ENCODE measurements at places on chromosomes 13 and 19. TPM values are rescaled to one million over a fixed set of nuclear protein-coding genes. Genes with fewer than 3 reads are reported as not detected.

The COMP gene
- total RNA-seq, result not detected

The FFAR3 gene
- not detected for total RNA-seq

The PLIN3 gene
- 116 TPM for total RNA-seq

The ZNF493 gene
- total RNA-seq, result 0.07 TPM

The ZNF382 gene
- 0.08 TPM for total RNA-seq

The ATP1A3 gene
- 5.7 TPM for total RNA-seq

The SLC39A3 gene
- total RNA-seq, result 27.9 TPM

The C19orf33 gene
- total RNA-seq, result 701 TPM

The NLRP11 gene
- total RNA-seq, result not detected

The SPACA4 gene
- not detected for total RNA-seq

The KASH5 gene
- not detected for total RNA-seq

The A1BG gene
- 13.7 TPM for total RNA-seq

The STAP2 gene
- total RNA-seq, result not detected

The CGB5 gene
- 1.0 TPM for total RNA-seq

The OLFM4 gene
- total RNA-seq, result not detected

Data from A549 treated with DMSO at 1 μM for 4 hours (cell line).